ENCODE measurements at places on chromosomes 16 and 17.

- no peak for DNase-seq
Measured at GRCh38 chr17:13734880-13735279, 133.2 kb upstream of the HS3ST3A1 start.

- peak; percentile 92 for DNase-seq
Measured at GRCh38 chr16:86585821-86586611, 7.7 kb downstream of the FOXL1 start.

DNA sequence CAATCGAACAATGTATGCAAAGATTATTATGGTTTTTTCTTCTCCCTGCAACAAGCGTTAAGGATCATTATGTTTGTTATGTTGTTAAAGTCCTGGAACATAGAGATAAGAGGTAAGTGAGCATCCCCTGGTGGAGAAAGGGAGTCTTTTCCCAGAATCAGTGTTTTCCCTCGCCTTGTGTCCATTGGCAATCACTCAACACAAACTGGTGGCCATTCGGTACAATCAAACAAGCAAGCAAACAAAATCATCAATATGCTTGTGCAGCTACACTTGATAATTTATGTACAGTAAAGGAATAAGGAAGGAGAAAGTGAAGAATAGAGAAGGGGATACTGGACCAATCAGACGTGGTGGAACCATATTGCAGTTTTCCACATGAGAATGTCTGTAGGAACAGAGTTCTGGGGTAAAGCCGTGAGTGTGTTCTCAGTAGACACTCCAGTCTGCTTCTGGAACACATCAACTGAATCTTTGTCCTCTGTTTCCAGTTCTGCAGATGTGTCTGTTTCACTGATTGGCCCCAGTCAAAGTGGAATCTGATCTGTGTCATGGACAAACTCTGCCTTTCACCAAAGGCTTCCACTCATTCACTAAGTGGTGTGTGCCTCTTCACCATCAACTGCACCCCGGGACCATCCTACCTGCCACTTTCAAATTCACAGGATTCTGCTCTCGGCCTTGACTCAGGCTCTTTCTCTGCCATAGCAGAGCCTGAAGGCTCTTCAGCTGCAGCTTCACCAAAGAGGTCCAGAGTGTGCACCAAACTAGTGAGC lies 169.5 kb downstream of the AHSP start:
- no peak for DNase-seq

GRCh38 chr16:4410335-4411075 lies 5.9 kb downstream of the CORO7 start:
- peak; percentile 80 for DNase-seq

DNA sequence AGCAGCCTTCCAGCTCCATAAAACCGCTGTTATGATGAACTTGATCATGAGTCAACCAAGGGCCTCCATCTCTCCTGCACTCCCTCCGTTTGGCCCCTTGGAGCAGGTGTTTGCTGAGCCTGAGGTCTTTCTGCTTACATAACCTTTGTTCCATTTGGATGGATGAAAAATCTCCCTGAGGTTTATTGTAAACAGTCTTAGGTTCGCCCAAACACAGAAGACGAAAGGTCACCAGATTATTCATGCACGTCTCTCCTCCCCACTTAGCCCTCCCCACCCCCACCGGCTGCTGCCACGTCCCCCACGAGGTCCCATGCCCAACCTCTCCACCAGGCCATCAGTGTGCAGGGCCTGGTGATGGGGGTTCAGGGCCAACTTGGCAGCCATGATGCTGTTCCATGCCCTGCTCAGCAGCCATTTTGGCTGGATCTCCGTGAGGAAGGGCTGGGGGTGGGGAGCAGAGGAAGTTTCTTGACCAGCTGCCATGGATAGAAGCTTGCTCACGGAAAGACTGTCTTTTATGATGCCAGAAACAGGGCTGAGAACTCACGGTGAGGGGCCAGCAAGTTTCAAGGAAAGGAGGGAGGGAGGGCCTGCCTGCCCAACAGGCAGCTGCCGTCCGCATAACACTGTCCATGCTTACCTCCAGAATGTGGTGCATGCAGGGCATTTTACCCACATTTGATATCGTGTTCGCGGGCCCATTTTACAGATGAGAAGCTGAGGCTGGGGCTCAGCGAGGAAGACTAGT lies 47.8 kb upstream of the FOXF1 start:
- no peak for DNase-seq

DNA sequence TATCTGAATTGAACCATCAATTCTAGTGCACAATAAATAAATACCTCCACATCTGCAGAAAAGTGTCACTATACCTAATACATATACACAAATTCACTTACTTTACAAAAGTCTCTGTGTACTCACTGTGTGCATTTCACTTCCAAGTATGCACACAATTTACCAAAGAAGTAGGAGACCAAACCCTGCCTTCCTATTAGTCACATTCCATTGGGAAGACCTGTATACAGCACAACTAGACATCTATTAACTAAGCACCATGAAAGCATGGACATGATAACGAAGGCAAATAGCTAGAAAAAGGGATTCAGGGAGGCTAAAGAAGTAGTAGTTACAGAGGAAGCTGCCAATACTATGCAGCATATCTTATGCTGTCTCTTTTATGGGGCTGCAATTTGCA lies 139.5 kb downstream of the SNX11 start:
- no peak for DNase-seq

- no peak for DNase-seq
Measured at GRCh38 chr16:69564845-69565670, 708 bp upstream of the NFAT5 start.

- DNase-seq: no peak
Measured at GRCh38 chr17:34926661-34927060, 34.6 kb downstream of the CCT6B start.

DNA sequence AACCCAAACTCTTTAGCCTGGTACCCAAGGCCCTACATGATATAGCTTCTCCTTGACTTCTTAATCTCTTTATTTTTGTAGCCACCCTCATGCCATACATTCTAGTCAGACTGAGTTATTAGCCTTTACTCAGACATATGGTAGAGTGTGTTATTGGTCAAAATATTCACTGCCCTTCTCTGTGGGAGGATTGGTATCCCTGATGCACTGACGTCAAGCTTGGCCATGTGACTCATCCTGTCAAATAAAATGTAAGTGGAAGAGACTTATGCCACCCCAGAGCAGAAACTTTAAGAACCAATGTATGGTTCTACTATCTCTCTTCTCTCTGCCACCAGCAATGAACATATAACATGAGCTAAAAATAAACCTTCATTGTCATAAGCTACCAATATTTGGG lies 12.2 kb upstream of the BEAN1 start:
- DNase-seq: no peak

- DNase-seq: no peak
Measured at GRCh38 chr17:40333781-40334448, 24.9 kb downstream of the RARA start.

DNA sequence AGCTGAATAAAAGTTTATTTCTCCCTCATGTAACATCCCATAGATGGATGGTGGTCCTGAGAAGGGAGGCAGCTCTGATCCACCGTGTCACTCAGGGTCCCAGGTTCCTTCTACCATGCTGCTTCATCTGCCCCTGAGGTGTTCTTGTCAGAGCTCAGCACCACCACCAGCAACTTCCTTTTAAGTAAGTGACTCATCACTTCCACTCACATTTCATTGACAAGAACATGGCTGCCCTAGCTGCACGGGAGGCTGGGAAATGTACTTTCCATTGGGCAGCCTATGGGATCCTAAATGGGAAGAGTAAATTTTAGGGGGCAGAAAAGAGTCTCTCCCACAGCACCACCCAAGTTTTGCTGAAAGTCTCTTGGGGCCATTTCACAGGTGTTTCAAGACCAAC lies 134.7 kb downstream of the USP31 start:
- no peak for DNase-seq

- DNase-seq: no peak
Measured at GRCh38 chr17:50763716-50764475, 3.4 kb downstream of the ANKRD40CL start.

- DNase-seq: no peak
Measured at GRCh38 chr17:79468183-79468944, 142.5 kb downstream of the RBFOX3 start.

DNA sequence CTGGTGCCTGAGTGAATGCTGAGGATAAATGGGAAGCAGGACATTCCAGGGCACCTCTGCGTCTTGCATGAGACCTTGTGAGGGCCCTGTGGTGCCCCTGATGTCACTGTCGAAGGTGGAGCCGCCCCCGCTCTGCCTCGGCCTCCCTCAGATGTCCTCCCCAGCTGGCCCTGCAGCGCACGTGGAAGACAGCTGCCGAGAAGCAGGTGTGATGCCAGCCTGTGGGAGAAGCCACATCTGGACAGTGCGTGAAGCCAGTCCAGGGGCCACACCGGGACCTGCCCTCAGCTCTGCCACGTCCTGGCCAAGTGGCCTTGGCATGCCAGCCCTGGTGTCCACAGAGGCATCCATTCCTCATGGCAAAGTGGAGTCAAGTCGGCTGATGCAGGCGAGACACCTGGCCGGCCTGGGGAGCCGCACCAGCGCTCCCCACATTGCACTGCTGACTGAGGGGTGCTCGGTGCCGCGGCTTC lies 21.6 kb upstream of the METRNL start:
- DNase-seq: no peak

- no peak for DNase-seq
Measured at GRCh38 chr17:2482218-2482617, 29.5 kb downstream of the METTL16 start.
